ENCODE measurements at places on chromosomes 2 and 18. TPM values are rescaled to one million over a fixed set of nuclear protein-coding genes. Genes with fewer than 3 reads are reported as not detected.
A peak's percentile ranks its signal among the peaks of the same experiment; 100 is the strongest.

The IL36G gene
- total RNA-seq, result not detected

The PTH2R gene
- total RNA-seq, result not detected

The SPP2 gene
- not detected for total RNA-seq

- DNase-seq, result no peak
- H3K4me3 ChIP-seq, result no peak overlapping the region
- H3K36me3 ChIP-seq, result no peaks in the 10 kb centered on the region
- no peaks in the 10 kb centered on the region for H3K27me3 ChIP-seq
Observed at GRCh38 chr2:206940546-206940945, 1.2 kb downstream of the CPO start.

DNA sequence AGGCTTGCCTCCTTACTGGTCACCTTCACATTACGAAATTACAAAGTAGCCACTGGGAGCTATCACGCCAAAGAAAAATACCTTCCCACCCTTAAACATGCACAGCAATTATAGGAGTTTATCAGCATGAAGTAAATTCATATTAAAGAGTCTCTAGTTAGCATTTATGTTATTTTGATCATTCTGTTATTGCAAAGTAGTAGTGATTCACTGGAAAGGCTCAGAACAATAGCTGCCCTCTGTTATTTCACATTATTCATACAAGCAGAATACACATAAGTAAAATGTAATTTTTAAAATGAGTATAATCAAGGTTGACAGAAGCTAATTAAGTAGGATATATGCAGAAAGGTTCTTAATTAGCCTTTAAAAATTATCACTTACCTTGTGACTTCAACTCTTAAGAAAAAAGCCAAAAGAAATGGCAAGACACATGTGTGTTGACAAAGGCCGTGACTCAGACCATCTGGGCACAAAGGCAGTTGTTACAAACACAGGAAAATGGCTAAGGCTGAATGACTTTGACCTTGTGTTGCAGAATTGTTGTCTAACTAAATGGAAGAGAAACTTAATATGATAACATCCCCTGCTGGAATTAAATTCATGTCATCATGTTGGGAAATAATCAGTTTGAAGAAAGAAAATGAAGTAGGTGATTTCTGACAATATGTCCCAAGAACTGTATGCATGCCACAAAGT is 108.3 kb downstream of the ARL6IP6 start:
- no peak overlapping the region for H3K4me3 ChIP-seq
- no peaks in the 10 kb centered on the region for H3K4me1 ChIP-seq
- H3K27ac ChIP-seq, result no peak overlapping the region
- no peaks in the 10 kb centered on the region for H3K36me3 ChIP-seq
- DNase-seq, result no peak

DNA sequence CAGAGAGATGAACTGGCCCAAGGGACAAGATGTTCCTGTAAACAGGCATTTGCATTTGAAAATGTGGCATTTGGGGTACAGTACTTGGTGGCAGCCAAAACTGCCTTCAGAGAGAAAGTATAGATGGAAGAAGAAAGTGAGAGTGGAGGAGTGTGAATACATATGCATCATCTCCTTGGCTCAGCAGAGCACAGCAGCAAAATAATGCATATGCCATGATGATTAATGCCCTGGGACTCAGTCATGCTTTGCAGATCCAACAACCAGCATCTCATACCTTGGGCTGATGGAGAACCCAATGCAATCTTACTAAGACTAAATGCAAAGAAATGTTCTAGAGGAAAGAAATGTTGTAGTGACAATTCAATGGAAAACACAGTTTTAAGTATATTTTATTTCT is 29.7 kb upstream of the CYTIP start:
- no peak overlapping the region for H3K4me3 ChIP-seq
- no peaks in the 10 kb centered on the region for H3K36me3 ChIP-seq
- no peak for DNase-seq
- H3K27ac ChIP-seq, result no peak overlapping the region
- H3K4me1 ChIP-seq, result no peaks in the 10 kb centered on the region

DNA sequence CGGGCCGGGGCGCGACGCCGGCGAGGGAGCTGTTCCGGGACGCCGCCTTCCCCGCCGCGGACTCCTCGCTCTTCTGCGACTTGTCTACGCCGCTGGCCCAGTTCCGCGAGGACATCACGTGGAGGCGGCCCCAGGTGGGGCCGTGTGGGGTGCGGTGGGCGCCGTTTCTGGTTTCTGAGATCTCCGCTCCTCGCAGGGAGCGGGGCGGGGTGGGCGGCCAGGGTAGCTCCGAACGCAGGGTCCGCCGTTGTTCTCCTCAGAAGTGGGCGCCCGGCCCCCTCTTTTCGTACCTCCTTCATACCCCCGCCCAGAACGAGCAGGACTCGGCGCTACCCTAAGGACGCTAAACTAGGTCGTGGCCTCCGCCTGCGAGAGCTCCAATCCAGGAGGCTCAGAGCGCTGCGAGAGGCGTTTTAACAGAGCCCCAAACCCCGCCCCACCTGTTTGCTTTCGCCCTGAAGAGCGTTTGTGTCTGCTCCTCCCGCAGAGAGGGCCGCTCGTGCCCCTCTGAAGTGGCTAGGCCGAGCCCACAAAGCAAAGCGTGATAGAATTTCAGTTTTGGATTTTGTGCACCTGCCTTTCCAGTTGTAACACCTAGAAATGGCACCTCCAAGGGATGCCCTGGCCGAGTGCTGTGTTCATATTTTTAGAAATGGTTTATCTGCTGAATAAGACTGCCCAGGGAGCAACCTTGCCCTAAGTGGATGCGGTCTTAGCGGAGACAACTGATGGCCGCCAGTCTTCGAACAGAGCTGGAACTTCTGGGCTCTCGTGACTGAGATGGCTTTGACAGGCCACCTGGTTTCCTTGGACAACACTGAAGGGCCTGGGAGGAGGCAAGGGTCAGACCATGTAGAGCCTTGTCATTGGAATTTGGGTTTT is 626 bp downstream of the CAPN10 start:
- H3K4me1 ChIP-seq, result peaks cover 28% of the 10 kb centered on the region
- H3K36me3 ChIP-seq, result peaks cover 29% of the 10 kb centered on the region
- no peaks in the 10 kb centered on the region for H3K27me3 ChIP-seq
- no peak for DNase-seq
- peak overlapping the region; percentile 95 for H3K4me3 ChIP-seq

- H3K27me3 ChIP-seq, result no peaks in the 10 kb centered on the region
- H3K4me1 ChIP-seq, result no peaks in the 10 kb centered on the region
- no peaks in the 10 kb centered on the region for H3K36me3 ChIP-seq
- DNase-seq, result no peak
Observed at GRCh38 chr2:52613064-52613463, 1154.5 kb upstream of the CHAC2 start.

GRCh38 chr2:105400138-105400540 is 1.3 kb upstream of the FHL2 start:
- no peak overlapping the region for H3K27ac ChIP-seq
- peaks cover 48% of the 10 kb centered on the region for H3K4me1 ChIP-seq
- no peaks in the 10 kb centered on the region for H3K27me3 ChIP-seq

- H3K27ac ChIP-seq, result no peak overlapping the region
- no peaks in the 10 kb centered on the region for H3K27me3 ChIP-seq
- DNase-seq, result no peak
- H3K4me3 ChIP-seq, result no peak overlapping the region
- no peaks in the 10 kb centered on the region for H3K36me3 ChIP-seq
Observed at GRCh38 chr2:38765149-38765548, 12.9 kb upstream of the GEMIN6 start.

- H3K36me3 ChIP-seq, result no peaks in the 10 kb centered on the region
- no peak for DNase-seq
- no peaks in the 10 kb centered on the region for H3K4me1 ChIP-seq
- H3K27me3 ChIP-seq, result peaks cover under 1% of the 10 kb centered on the region
- no peak overlapping the region for H3K4me3 ChIP-seq
Observed at GRCh38 chr2:221602938-221603337, 30.8 kb upstream of the EPHA4 start.

DNA sequence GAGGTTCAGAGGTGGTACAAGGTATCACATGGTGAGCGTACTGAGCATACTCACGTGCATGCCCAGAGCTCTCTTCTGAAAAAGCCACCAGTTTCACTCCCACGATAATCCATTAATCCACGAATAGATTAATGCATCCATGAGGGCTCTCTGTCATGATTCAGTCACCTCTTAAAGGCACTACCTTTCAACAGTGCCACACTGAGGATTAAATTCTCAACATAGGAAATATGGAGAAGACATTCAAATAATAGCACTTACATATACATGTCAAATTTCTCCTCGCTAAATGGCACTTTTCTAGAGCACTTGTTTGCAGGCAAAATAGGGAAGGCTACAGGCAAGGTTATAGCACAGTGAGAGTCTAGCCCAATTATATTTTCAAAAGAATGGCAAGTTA is 825.9 kb downstream of the TRIB2 start:
- no peaks in the 10 kb centered on the region for H3K4me1 ChIP-seq
- no peaks in the 10 kb centered on the region for H3K36me3 ChIP-seq
- DNase-seq, result no peak
- H3K27ac ChIP-seq, result no peak overlapping the region

- peak overlapping the region; percentile 98 for H3K27ac ChIP-seq
- H3K27me3 ChIP-seq, result no peaks in the 10 kb centered on the region
- DNase-seq, result no peak
- H3K36me3 ChIP-seq, result no peaks in the 10 kb centered on the region
- H3K4me3 ChIP-seq, result no peak overlapping the region
Observed at GRCh38 chr2:85775406-85776381, 21.9 kb downstream of the ATOH8 start.

- no peaks in the 10 kb centered on the region for H3K36me3 ChIP-seq
- H3K27ac ChIP-seq, result no peak overlapping the region
- H3K4me1 ChIP-seq, result peaks cover 30% of the 10 kb centered on the region
- no peak overlapping the region for H3K4me3 ChIP-seq
Observed at GRCh38 chr18:13412017-13412416, 193.5 kb downstream of the LDLRAD4 start.

GRCh38 chr2:52821631-52822030 is 946.0 kb upstream of the CHAC2 start:
- no peaks in the 10 kb centered on the region for H3K27me3 ChIP-seq
- no peak overlapping the region for H3K4me3 ChIP-seq
- no peak overlapping the region for H3K27ac ChIP-seq
- no peaks in the 10 kb centered on the region for H3K4me1 ChIP-seq
- H3K36me3 ChIP-seq, result no peaks in the 10 kb centered on the region
- no peak for DNase-seq

- no peak overlapping the region for H3K27ac ChIP-seq
- no peak overlapping the region for H3K4me3 ChIP-seq
- no peaks in the 10 kb centered on the region for H3K4me1 ChIP-seq
Observed at GRCh38 chr2:118333664-118334063, 245.4 kb downstream of the INSIG2 start.

DNA sequence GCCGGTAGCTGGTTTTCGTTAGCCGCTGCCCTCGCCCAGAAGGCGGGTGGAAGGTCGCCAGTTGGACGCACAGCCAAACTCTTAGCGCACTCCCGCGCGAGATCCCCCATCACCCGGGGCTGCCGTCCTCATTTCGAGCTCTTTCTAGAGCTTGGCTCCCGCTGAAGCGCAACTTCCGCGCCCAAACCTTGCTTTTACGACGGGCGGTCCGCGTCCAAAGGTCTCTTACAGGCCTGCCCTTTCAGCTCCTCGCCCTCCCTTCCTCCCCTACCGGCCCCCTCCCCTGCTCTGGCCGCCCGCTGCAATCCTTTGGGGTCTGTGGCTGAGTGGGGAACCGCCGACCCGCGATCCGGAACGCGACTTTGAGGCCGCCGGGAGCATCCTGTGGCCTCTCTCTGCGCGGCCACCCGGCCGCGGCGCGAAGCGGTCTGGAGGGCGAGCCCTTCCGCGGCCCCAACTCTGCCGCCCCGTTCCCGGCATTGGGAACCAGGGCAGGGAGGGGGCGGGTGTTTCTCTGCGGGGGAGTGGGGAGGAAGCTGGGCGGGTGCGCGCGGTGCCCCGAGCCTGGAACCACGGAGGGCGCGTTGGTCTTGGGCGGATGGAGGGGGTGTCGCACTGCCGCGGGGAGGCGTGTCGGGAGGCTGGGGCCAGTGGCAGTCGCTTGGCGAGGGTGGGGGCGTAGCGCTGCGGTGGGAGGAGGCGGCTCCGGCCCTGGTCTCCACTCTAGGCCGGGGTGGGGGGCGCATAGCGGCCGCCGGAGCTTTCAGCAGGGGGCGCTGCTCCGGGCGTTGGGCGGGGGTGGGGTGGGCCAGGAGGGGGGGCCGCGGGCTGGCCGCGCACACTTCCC is at the start of gene GDF7:
Gene GDF7 (plus strand): TSS at position 841 of the 847 bp plus-strand sequence. CDS start 96 bp downstream, outside the sequence.
- peaks cover 3% of the 10 kb centered on the region for H3K27me3 ChIP-seq
- DNase-seq, result peak; percentile 55
- H3K4me3 ChIP-seq, result peak within 1 kb of the TSS; percentile 59
- H3K27ac ChIP-seq, result no peak within 1 kb of the TSS

- peak overlapping the region; percentile 77 for H3K4me3 ChIP-seq
- no peaks in the 10 kb centered on the region for H3K27me3 ChIP-seq
- peak; percentile 82 for DNase-seq
- H3K36me3 ChIP-seq, result no peaks in the 10 kb centered on the region
- H3K27ac ChIP-seq, result peak overlapping the region; percentile 97
- peaks cover 21% of the 10 kb centered on the region for H3K4me1 ChIP-seq
Observed at GRCh38 chr2:109613081-109613921, 465 bp downstream of the SEPTIN10 start.

DNA sequence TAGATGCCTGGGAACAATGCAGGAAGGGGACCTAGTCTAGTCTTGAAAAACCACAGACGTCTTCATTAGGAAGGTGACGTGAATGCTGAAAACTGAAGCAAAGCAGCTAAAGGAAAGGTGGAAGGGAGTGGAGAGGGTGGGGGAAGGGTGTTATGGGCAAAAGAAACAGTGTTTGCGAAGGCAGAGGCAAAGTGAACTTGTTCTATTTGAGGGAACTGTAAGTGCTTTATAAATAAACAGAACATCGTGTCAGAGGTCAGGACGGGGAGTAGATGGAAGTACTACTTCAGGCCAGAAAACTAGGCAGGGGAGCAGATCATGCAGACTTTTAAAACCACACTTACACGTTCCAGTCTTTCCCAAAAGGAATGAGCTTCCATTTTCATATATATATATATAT is 57.8 kb downstream of the FASTKD2 start:
- no peak overlapping the region for H3K27ac ChIP-seq
- no peaks in the 10 kb centered on the region for H3K27me3 ChIP-seq
- DNase-seq, result no peak
- no peaks in the 10 kb centered on the region for H3K36me3 ChIP-seq
- H3K4me1 ChIP-seq, result no peaks in the 10 kb centered on the region

GRCh38 chr2:235500110-235500760 is 6.4 kb downstream of the AGAP1 start:
- no peak for DNase-seq
- no peaks in the 10 kb centered on the region for H3K27me3 ChIP-seq
- H3K36me3 ChIP-seq, result no peaks in the 10 kb centered on the region

GRCh38 chr2:8752385-8752784 is 70.5 kb downstream of the ID2 start:
- H3K27ac ChIP-seq, result no peak overlapping the region
- no peak overlapping the region for H3K4me3 ChIP-seq
- no peaks in the 10 kb centered on the region for H3K27me3 ChIP-seq
- DNase-seq, result no peak
- H3K4me1 ChIP-seq, result peaks cover 8% of the 10 kb centered on the region

DNA sequence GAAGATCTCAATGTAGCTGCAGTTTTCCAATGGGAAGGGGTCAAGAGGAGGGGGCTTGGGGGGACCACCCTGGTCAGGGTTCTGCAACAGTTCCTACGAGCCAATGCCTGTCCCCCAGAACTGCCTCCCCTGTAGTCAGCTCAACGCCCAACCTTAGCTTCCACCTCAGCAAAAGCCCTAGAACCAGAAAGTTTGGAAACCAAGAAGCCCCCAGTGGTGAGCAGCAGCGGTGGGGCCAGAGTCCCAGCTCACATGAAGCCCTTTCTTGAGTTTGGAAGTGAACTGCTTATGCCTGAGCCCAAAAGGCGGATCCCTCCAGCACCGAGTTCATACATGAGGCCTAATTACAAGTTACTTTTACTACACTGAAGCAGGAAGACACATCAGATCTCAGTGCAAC is 162.4 kb downstream of the HDAC4 start:
- H3K36me3 ChIP-seq, result peaks cover 11% of the 10 kb centered on the region
- H3K4me3 ChIP-seq, result no peak overlapping the region
- peak overlapping the region; percentile 83 for H3K27ac ChIP-seq
- no peaks in the 10 kb centered on the region for H3K27me3 ChIP-seq
- peaks cover 87% of the 10 kb centered on the region for H3K4me1 ChIP-seq
